ENCODE measurements at places on chromosomes 4 and X. TPM values are rescaled to one million over a fixed set of nuclear protein-coding genes. Genes with fewer than 3 reads are reported as not detected.

GRCh38 chr4:105686571-105686970, 21.9 kb downstream of the INTS12 start:
- no peak for DNase-seq

Gene PIN4
- total RNA-seq = 6.4 TPM

- DNase-seq = no peak
Observed at GRCh38 chrX:8868906-8869305, 67.7 kb upstream of the FAM9A start.

DNA sequence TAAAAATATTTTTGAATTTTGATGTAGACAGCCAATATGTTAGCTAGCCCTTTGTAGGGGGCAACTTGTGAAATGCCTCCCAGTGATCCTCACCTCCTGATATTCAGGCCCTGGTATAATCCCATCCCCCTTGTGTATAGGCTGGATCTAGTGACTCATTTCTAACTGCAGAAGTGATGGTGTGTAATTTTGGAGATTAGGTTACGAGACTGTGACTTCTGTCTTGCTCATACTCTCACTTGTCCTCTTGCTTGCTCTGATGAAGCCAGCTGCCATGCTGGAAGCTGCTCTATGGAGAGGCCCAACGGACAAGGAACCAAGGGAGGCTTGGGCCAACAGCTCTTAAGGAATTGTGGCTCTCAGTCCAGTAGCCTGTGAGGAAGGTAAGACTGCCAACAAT, 61.7 kb downstream of the GPR82 start:
- no peak for DNase-seq

- DNase-seq = no peak
Observed at GRCh38 chrX:15301924-15302323, 13.5 kb downstream of the ASB11 start.

Gene RBM46
- not detected for total RNA-seq

Gene ASMT
- not detected for total RNA-seq

DNA sequence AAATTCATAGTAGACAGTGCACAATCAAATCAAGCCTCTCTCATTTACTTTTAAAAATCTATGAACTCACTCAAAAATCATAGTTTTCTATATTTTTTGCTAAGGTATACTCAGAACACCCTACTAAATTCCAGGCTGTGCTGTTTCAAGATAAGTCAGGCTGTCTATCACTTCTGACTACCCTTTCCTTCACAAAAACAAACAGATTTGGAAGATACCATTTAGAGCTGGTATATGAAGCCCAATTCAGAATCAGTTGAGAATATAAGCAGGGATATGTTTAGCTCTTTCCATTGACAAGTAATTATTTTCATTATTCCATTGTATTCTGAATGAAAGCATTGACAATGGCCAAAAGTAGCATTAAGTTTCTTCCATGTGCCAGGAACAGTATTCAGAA, 53.1 kb downstream of the CXCL1 start:
- no peak for DNase-seq
